ENCODE measurements at places on chromosomes 3 and 15. TPM values are rescaled to one million over a fixed set of nuclear protein-coding genes. Genes with fewer than 3 reads are reported as not detected.

Gene SH2D7
- not detected for total RNA-seq

DNA sequence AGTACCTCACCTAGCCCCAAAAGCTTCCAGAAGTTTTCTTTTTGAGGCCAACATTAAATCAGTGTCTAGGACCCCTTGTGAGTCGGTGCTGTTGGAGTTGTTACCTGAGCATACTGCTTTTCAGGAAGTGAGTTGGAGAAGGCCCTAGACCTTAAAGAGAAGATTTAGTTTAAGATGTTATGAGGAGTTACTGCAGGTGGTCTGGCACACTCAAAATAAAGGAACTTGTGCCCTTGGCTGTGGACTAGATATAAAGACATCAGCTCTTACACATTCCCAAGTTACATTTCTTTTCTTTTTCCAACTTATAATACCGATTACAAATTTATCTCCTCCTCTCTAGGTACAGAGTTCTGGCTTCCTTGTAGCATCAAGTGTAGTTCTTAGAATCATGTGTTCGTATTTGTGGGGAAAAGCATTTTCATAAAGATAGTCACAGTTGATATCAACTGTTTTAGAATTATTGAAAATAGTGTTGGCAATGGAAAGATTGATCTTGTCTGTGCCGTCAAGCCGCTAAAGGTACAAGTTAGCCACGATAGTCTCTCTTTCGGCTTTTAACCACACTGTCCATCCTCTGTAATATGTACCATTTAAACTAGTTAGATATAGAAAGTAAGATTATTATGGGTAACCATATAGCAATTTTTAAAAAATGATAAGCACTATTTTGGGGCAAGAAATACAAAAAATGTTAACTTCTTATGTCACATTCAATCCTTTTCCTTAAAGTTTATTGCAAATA, 8.6 kb downstream of the ZIC1 start:
- H3K4me3 ChIP-seq = no peak overlapping the region
- H3K36me3 ChIP-seq = no peaks in the 10 kb centered on the region
- peaks cover 5% of the 10 kb centered on the region for H3K4me1 ChIP-seq
- H3K27ac ChIP-seq = no peak overlapping the region
- DNase-seq = no peak

GRCh38 chr3:196735751-196736150, 3.9 kb upstream of the PAK2 start:
- no peak overlapping the region for H3K4me3 ChIP-seq
- H3K36me3 ChIP-seq = no peaks in the 10 kb centered on the region
- H3K27me3 ChIP-seq = no peaks in the 10 kb centered on the region
- no peak overlapping the region for H3K27ac ChIP-seq

DNA sequence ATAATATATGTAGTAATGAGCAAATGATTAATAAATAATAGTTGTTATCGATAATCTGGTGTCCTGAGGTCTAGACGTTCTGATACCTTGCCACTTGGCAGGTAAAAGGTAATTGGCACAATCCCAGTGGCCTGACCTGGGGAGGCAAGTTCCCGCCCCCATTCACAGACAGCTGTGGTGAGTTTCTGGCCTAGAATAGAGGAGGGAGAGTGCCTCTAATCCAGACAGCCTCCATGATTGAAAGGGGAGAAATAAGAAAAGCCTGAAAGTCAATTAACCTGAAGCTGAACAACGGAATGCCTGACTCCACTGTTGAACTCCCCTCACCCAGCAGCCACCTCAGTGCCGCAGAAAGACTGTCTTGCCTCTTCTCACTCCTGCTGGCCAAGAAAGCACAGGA, 38.1 kb upstream of the SV2B start:
- no peaks in the 10 kb centered on the region for H3K4me1 ChIP-seq
- no peaks in the 10 kb centered on the region for H3K27me3 ChIP-seq
- H3K4me3 ChIP-seq = no peak overlapping the region
- no peak overlapping the region for H3K27ac ChIP-seq
- no peak for DNase-seq
- H3K36me3 ChIP-seq = no peaks in the 10 kb centered on the region

DNA sequence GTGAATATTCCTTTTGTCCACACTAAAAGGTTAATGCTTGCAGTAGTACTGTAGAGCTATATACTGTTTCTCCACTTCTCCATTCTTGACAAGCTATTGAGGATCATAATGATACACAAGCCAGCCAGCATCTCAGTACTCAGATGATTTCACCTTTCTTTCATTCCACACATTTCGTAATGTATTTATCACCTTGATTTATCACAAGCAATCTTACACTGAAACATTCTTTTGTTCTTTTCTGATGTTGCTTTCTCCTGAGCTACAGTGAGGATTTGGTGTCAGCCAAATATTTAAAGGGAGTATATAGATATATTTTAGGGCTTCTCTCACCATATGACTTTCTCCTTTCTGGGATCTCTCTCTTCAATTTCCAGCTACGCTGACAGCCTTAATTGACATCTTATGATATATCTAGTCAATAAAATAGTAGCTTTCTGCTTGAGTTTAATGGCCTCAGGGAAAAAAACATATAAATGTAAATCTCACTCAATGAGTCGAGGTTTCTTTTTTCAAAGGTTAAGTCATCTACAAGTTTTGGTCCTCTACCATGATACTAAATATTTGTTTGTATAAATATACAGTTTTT, 1327.0 kb downstream of the NSUN3 start:
- H3K27me3 ChIP-seq = no peaks in the 10 kb centered on the region
- no peak for DNase-seq
- no peaks in the 10 kb centered on the region for H3K4me1 ChIP-seq
- H3K27ac ChIP-seq = no peak overlapping the region
- no peaks in the 10 kb centered on the region for H3K36me3 ChIP-seq
- no peak overlapping the region for H3K4me3 ChIP-seq

DNA sequence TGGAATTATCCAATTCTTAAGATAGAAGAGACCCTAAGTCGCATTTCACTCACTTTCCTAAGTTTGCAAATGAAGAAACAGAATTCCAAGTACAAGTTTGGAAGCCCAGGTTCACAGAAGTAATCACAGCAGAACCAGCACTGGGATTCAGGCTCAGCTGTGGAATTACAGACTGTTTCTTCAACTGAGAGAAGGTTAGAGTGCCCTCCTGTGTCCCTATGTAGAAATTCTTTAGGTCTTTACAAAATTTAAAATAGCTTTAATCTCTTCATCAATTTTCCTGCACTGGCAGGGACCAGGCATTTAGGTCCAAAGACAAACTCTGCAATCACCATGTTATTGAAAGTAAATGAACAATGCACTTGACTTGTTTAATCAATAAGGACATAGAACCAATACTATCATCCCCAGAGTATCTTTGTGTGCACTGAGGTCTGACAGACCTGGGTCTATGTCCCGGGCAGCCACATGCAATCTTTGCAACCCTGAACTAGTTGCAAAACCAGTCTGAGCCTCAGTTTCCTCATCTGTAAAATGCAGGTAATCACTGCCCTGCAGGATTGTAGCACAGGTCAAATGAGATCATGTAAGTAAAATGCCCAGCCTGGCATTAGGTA, 96.3 kb upstream of the ZBED2 start:
- no peak overlapping the region for H3K4me3 ChIP-seq
- no peaks in the 10 kb centered on the region for H3K36me3 ChIP-seq
- DNase-seq = peak; percentile 37
- no peak overlapping the region for H3K27ac ChIP-seq

Measured in naive thymus-derived CD4-positive, alpha-beta T cell (primary cell).